Foreskin keratinocyte (primary cell): ENCODE measurements at places on chromosomes 11 and 22. TPM values are rescaled to one million over a fixed set of nuclear protein-coding genes. Genes with fewer than 3 reads are reported as not detected.

TRIM34 gene
- 6.8 and 8.1 TPM in 2 replicates for total RNA-seq

DNA sequence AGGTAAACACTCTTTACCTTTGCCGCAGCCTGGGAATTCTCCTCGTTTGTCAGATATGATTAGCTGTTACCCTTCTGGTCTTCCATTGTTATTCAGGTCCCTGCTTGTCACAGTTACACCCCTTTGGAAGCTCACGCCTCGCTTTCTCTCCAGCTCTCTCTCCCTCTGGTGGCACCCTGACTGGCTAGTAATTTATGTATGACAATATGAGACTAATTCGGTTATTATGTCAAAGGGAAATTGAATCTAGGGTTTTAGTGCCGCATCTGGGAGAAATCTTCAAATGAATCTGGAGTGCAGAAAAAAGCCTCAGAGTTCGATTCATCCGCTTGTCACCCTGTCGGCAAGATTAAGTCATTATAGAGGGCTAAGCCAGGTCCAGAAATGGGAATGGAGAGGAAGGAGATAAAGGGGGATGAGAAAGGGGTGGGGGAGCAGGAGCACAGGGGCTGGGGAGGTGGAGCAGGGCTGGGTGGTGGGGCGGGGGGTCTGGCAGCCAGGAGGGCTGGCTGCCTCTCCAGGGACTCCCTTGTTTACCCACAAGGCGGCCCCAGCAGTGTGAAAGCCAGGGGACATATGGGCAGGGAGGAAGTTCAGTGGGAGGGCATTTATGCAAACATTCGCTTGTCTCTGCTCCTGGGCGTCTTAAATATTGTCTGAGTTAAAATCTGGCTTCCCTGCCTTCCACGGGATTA is 179.0 kb upstream of the NECTIN1 start:
- no peak for DNase-seq

DNA sequence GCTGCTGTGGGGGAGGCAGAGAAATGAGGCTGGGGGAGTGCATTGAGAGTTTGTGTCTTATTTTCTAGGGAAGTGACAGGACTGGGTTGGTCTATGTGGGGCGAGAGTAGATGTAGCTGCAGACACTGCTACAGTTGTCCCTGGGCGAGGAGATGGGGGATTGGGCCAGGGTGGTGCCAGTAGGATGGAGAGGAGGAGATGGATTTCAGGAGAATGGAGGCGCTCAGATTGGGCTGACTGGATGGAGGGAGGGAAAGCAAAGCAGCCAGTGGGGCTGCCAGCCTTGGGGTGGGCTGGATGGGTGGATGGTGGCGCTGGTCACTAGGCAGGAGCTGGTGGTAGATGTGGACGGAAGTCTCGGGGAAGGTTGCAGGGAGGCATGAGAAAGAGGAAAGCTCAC is 9.3 kb downstream of the OMP start:
- DNase-seq, result no peak

UBASH3B gene
- total RNA-seq, result 21.8 and 28.3 TPM in 2 replicates

DNA sequence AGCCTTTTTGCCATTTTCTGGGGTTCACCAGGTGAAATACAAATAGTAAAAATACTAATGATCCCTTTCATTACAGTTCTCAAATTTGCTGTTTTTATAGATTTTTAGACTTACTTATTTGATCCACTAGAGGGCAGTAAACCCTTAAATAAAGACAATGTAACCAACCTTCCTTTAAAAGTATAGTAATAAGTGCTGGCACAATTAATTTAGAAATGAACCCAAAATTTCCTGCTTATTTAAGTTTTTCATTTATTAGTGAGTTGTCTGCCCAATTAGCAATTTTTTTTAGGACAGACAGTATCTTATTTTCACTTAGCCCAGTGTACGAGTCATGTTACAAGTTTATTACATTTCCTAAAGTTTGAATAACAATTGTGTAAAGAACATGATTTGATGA is 4.7 kb downstream of the DDIAS start:
- no peak for DNase-seq

- no peak for DNase-seq
These were observed 57.9 kb downstream of the TRIM29 start for GRCh38 chr11:120079750-120080610.

DNA sequence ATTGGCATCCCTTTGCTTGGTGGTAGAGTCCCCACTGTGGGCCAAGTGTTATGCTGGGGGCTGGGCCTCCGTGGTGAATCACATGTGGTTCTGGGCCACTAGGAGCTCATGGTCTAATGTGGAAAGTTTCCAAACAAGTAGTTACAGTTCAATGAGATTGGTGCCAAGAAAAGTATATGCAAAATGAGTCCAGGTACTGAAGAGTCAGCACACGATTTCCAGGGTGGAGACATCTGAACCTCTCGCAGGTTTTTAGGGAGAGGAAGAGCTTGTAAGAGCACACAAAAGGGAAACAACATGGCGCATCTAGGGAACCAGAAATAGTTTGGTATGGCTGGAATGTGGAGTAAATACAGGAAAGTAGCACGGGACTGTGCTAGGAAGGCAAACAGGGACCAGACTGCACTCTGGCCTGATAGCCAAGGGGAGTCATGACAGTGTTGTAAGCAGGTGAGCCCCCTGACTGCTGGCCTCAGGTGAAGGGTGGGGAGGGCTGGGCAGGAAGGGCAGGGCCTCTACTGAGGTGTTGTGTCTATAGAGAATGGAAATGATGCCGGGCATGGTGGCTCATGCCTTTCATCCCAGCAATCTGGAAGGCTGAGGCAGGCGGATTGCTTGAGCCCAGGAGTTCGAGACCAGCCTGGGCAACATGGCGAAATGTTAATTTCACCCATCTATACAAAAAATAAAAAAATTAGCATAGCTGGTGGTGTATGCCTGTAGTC is 12.6 kb downstream of the POLR2F start:
- no peak for DNase-seq
